ENCODE measurements at places on chromosomes 3 and 15.

DNA sequence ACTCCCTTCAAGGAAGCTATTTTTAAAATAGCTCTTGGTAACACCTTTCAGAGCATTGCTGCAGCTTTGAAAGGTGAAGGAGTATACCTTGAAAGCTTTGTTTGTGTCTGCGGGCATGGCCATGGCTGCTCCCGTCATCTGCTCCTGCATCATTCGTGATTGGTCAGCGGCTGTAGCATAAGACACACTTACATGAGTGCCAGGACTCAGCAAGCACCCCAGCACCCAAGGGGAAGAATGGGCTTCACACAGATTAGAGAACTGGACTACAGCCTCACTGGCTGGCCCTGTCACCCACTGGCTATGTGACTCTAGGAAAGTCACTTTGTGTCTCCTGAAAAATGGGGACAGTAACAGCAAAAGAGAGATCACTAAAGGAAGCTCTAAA, 17.0 kb downstream of the EMC3 start:
- DNase-seq = no peak

GRCh38 chr3:155560135-155560534, 184.7 kb downstream of the PLCH1 start:
- DNase-seq = no peak

GRCh38 chr3:71415681-71416122, 167.8 kb downstream of the FOXP1 start:
- no peak for DNase-seq

DNA sequence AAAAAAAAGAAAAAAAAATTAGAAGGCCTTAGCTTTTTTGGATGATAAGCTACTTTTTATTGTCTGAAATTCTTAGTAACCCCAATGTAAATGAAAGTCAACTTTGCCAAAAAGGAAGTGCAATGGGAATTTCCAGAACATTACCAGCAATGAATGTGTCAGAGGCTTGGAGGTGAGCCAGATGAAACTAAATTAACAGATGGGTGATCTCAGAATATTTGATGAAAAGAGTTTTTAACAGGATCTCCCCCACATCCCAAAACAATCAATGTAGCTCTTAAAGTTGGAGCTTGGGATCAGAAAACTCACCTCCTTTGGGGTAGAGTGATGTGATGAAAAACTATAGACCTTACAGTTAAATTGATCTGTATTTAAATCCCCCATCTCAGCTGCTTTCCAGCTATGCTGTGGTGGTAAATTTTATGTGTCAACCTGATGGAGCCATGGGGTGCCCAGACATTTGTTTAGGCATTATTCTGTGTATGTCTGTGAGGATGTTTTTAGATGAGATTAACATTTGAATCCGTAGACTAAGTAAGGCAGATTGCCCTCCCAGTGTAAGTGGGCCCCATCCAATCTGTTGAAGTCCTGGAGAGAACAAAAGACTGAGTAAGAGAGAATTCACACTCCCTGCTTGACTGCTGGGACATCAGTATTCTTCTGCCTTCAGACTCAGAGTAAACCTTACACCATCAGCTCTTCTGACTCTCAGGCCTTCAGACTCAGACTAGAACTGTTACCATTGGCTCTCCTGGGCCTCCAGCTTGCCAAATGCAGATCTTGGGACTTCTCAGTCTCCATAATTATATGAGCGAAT, 84.3 kb upstream of the TNFSF10 start:
- no peak for DNase-seq

- DNase-seq = no peak
These were observed 73.5 kb upstream of the XCR1 start for GRCh38 chr3:46100812-46101211.

GRCh38 chr3:80239301-80239700, 471.5 kb upstream of the ROBO1 start:
- DNase-seq = no peak
